ENCODE measurements at places on chromosomes 4 and X. TPM values are rescaled to one million over a fixed set of nuclear protein-coding genes. Genes with fewer than 3 reads are reported as not detected.

FNIP2 gene
- total RNA-seq = 6.7 TPM

TRIM61 gene
- total RNA-seq = not detected

MND1 gene
- 11.6 TPM for total RNA-seq

KIAA1210 gene
- 0.03 TPM for total RNA-seq

SLC2A9 gene
- total RNA-seq = 0.38 TPM

ZNF518B gene
- total RNA-seq = 2.7 TPM

SHROOM3 gene
- 15.8 TPM for total RNA-seq

RTL3 gene
- 0.15 TPM for total RNA-seq
